CD4-positive, CD25-positive, alpha-beta regulatory T cell (primary cell): ENCODE measurements at places on chromosomes 1 and 21. TPM values are rescaled to one million over a fixed set of nuclear protein-coding genes. Genes with fewer than 3 reads are reported as not detected.

C1QA gene
- total RNA-seq: not detected

- DNase-seq: no peak
- peaks cover 4% of the 10 kb centered on the region for H3K4me1 ChIP-seq
- H3K27me3 ChIP-seq: no peaks in the 10 kb centered on the region
- no peaks in the 10 kb centered on the region for H3K36me3 ChIP-seq
Measured at GRCh38 chr1:161032409-161032808, 6.4 kb downstream of the TSTD1 start.

GRCh38 chr21:16533692-16534407 is 804.1 kb downstream of the USP25 start:
- DNase-seq: no peak
- no peak overlapping the region for H3K4me3 ChIP-seq
- no peaks in the 10 kb centered on the region for H3K4me1 ChIP-seq
- no peak overlapping the region for H3K27ac ChIP-seq
- H3K27me3 ChIP-seq: no peaks in the 10 kb centered on the region

TMEM269 gene
- total RNA-seq: 1.1 TPM

GJC2 gene
- 2.8 TPM for total RNA-seq

DNA sequence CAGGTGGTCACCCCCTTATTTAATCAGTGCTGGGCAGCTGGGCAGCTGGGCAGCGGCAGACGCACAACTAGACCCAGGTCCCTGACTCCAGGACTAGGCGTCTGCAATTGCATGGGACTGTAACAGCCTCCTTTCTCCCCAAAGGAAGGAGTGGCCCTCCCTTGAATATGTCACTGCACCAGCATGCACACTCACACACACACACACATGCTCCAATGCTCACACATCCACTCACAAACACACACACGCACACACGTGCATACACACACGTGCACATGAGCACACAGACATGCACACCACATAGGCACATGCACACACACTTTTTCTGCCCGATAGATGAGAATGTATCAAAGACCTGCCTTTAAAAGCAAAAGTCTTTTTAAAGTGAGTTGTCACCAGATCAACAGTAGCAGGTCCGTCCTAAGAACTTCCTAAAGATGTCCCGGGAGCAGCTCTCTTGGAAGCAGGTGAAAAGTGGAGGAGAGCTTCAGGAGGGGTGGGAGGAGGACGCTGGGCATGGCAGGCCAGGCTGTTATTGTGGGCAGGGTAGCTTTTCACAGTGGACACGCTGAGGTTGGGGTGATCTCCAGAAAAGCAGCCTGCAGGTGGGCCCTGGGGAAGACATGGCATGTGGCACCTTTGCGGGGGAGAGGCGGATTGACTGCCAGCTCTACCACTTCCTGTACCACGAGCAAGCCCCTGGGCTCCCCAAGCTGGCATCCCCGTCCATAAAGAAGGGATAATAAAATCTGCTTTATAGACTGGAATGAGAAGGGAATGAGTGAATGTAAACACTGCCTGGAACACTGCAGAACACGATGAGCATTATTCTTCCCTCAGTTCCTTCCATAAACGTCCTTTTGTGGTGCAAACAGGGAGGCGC is 1.7 kb downstream of the PDE9A start:
- H3K27ac ChIP-seq: no peak overlapping the region
- no peak overlapping the region for H3K4me3 ChIP-seq
- DNase-seq: no peak
- H3K27me3 ChIP-seq: no peaks in the 10 kb centered on the region

PDC gene
- total RNA-seq: not detected

GRCh38 chr1:234559902-234560676 is 49.9 kb downstream of the IRF2BP2 start:
- no peak overlapping the region for H3K27ac ChIP-seq
- H3K4me3 ChIP-seq: no peak overlapping the region
- no peaks in the 10 kb centered on the region for H3K27me3 ChIP-seq
- H3K4me1 ChIP-seq: no peaks in the 10 kb centered on the region
- no peaks in the 10 kb centered on the region for H3K36me3 ChIP-seq

TRIM45 gene
- total RNA-seq: 0.84 TPM

DNA sequence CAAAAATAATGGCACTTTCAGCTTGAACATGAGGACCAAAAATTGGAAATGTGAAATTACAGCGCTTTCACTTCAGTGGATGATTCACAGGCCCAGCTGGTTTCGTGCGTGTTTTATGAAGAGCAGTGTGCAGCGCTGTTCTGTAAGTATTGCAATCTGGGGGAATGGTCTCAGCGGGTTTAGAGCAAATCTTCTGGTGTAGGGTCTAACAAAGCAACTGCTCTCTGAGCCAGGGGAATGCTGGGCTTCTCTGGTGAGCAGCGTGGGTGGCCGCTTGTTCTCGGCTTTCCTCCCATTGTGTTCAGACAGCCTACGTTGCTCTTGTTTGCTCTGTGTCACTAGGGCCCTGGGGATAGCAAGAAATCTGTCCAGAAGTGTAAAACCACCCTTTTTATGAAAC is 42.4 kb upstream of the GADD45A start:
- no peaks in the 10 kb centered on the region for H3K27me3 ChIP-seq
- H3K4me1 ChIP-seq: no peaks in the 10 kb centered on the region
- H3K27ac ChIP-seq: no peak overlapping the region

DNA sequence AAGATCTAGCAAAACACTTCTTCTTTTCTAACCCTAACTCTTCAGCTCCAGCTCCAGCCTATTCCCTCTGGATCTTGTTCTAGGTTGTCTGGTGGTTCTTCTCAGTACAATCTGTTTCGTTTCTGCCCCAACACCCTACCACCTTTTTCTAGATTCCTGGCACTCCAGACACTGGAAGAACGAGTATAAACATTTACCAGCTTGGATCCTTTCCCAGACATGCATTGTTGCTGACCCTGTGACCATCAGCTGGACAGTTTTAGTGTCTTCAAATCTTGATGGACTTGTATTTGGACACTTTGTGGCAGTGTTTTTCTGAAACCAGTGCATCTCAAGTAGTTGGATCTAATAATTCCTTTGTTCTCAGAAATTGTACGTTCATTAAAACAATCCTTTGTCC is 30.6 kb upstream of the CACNA1E start:
- no peaks in the 10 kb centered on the region for H3K36me3 ChIP-seq
- no peaks in the 10 kb centered on the region for H3K4me1 ChIP-seq
- no peaks in the 10 kb centered on the region for H3K27me3 ChIP-seq
- DNase-seq: no peak
